ENCODE measurements at places on chromosomes 7 and 10. TPM values are rescaled to one million over a fixed set of nuclear protein-coding genes. Genes with fewer than 3 reads are reported as not detected.

The VSIR gene
- total RNA-seq = 4.0 TPM

- DNase-seq = peak; percentile 49
Measured at GRCh38 chr7:7944619-7945282, 23.8 kb upstream of the GLCCI1 start.

DNA sequence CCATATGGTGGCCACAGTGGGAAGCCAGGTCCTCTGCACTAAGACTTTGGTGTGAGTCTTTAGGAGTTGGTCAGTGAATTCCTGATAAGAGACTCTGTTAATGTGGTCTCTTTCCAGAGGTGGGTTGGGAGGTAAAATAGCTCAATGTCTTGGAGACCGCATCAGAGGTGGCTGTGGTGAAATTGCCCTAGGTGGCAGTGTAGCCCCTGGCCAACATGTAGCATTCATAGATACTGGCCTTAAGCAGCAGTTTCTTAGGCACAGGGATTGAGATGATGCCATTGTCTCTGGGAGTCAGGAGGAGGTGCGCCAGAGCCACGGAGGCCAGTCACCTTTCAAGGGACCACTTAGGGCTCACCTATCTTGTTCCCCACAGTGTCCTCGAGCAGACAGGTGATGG lies 202.8 kb downstream of the CREB5 start:
- DNase-seq = no peak

The WBP1L gene
- total RNA-seq = 25.8 TPM

GRCh38 chr7:129690701-129691100 lies 79.2 kb downstream of the NRF1 start:
- DNase-seq = peak; percentile 44

The MMRN2 gene
- 6.2 TPM for total RNA-seq

The NPTX2 gene
- not detected for total RNA-seq

DNA sequence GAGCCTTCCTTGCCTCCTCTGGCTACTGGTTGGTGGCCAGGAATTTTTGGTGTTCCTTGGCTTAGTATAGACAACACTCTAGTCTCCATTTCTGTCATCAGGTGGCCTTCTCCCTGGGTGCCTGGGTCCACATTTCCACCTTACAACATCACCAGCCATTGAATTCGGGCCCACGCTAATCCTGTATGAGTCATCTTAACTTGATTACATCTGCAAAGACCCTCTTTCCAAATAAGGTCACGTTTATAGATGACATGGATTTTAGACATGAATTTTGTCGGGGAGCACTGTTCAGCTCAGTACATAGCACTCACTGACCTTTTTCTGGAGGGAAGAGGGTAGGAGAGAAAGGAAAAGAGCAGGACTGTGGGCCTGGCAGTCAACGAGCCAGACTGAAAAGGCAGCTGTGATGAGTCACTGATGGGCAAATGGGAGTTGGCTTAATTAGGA lies 39.4 kb downstream of the MMRN2 start:
- peak; percentile 20 for DNase-seq

- DNase-seq = no peak
Measured at GRCh38 chr7:72411419-72411818, 719 bp downstream of the CALN1 start.

GRCh38 chr10:17510242-17510908 lies 56.0 kb upstream of the ST8SIA6 start:
- no peak for DNase-seq

- DNase-seq = no peak
Measured at GRCh38 chr7:7970237-7970530, 1.6 kb downstream of the GLCCI1 start.

The NEURL1 gene
- total RNA-seq = 0.24 TPM

DNA sequence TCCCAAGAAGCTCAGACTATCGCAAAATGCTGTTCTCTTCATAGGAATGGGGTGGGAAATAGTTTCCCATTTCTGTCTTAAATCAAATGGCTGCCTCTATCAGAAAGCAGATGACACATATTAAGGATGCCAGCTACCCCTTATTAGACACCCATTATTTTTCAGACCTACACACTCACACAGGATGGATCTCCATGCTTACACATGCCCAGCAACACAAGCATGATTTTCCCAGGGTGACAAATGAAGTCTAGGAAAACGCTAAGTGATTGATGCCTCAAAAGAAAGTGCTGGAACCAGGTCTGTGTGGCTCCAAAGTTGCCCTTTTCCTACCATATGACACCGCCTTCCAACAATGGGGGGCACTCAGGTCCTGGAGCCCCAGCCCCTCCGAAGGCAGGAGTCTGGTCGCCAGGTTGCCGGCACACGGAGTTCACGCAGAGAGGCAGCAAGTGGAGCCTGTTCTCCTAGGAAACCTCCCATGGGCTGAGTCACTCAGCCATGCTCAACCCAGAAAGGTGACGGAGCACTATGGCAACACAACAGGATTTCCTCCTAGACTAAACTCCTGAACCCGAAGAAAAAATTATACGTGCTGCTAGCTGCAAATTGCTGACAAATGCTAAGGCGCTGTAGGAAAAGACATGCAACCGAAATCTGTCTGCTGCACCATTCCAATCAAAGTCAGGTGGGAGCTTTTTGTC lies 19.8 kb downstream of the VOPP1 start:
- DNase-seq = peak; percentile 66

- no peak for DNase-seq
Measured at GRCh38 chr10:4303045-4303444, 518.0 kb upstream of the KLF6 start.

The MRLN gene
- total RNA-seq = not detected

DNA sequence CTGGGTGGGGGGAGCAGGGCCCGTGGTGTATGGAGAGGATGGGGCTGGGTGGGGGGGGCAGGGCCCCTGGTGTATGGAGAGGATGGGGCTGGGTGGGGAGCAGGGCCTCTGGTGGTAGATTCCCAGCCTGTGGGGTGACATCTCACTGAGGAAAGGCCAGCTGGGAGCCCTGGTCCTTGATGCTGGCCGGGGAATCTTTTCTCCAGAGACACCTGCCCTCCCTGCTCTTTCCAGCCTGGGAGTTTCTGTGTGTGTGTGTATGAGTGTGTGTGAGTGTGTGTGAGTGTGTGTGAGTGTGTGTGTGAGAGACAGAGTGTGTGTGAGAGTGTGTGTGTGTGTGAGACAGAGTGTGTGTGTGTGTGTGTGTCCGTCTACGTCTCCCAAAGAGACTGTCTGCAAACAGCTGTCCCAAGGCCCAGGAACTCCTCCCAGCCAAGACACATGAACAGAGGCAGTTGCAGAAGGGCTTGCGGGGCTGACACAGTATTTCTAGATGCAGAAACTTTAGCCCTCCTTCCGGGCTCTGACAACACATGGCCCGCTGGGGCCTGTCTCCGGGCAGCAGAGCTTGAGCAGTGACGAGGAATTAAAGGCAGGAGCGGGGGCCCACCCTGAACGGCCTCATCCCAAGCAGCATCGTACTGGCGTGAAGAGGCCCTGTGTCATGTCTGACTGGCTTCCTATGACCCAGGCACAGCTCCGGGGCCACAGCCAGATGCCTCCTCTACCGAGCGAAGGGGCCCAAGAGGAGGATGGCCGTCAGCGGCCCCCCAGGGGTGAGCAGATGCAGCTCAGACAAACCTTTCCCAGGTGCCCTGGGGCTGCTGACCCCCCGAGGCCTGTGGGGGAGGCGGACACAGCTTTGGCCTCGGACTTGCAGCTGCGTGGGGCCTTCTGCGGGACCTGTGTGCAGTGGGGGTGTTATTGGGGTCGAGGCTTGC lies 24.3 kb downstream of the FAM20C start:
- DNase-seq = no peak

GRCh38 chr7:71363223-71363622 lies 231.3 kb downstream of the GALNT17 start:
- no peak for DNase-seq

The AGBL3 gene
- total RNA-seq = 1.3 TPM

GRCh38 chr10:22321156-22321923 lies 441 bp downstream of the BMI1 start:
- peak; percentile 41 for DNase-seq

- no peak for DNase-seq
Measured at GRCh38 chr10:70448236-70448635, 6.8 kb upstream of the NODAL start.

GRCh38 chr10:28837613-28838390 lies 160.5 kb downstream of the BAMBI start:
- DNase-seq = no peak

DNA sequence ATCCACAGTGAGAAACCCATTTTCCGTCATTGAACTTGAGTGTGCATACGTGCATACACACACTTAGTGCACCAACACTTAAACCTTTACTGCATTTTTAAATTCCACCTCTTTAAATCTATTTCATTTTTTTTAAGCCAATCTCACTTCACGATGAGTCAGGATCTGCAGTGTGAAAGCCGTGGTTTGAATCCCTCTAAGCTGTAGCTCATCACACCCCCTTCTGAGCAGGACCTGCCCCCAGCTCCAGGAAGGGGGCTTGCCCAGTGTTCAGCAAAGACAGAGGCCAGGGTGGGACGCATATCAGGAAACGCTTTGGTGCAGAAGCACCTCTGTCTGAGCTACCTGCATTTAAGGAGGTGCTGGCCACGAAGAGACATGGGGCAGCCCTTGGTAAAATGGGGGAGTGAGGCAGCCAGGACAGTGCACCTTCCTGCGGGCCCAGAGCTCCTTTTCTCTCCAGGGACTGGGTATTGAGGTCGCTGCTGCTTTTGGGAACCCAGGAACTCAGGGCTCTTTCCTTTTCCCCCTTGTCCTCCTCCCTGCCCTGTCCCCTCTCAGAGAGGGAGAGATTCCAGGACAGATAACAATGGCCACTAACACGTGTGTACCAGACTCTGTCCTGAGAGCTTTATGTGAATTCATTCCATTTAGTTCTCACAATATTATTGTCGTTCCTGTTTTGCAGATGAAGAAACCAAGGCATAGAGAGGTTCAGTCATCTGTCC lies 21.7 kb downstream of the ZNF316 start:
- DNase-seq = no peak

The MTG1 gene
- 32.5 TPM for total RNA-seq

GRCh38 chr7:108054537-108054936 lies 51.6 kb upstream of the LAMB1 start:
- no peak for DNase-seq

DNA sequence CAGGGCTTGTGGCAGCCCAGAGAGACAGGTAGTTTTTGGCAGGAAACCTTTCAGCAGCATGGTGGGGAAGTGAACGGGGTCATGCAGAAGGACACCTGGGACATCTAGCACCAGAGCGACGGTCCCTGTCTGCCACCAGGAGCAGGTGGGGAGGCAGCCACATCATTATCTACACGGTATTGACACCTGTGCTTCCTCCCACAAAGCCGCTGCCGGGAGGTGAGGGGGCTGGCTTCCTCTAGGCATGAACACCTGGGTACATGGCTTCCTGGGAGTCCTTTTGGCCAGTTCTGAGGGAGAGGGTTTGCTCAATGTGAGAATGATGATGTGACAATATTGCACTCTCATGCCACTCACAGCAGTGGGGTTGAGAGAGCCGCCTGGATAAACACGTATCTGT lies 275.2 kb downstream of the ACTR3B start:
- DNase-seq = no peak

The GIMAP1 gene
- not detected for total RNA-seq

The RPEL1 gene
- total RNA-seq = not detected

The DENND2A gene
- total RNA-seq = 3.0 TPM

DNA sequence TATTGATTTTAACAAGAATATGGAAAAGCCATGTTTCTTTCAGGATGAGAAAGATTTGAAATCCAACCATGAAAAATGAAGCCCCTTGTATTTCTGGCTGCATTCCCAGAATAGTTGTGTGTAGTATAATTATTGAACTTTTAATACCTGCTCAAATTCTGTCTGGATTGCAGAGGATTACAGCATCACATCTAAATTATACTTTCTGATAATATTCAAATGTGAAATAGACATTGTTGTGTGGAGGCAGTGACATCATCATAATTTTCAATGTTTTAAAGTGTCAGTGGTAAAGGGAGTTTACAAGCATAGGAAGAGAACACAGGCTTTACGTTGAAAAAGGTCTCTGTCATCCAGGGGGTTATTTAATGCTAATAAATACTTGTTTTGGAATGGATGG lies 93.4 kb downstream of the POLL start:
- DNase-seq = no peak

DNA sequence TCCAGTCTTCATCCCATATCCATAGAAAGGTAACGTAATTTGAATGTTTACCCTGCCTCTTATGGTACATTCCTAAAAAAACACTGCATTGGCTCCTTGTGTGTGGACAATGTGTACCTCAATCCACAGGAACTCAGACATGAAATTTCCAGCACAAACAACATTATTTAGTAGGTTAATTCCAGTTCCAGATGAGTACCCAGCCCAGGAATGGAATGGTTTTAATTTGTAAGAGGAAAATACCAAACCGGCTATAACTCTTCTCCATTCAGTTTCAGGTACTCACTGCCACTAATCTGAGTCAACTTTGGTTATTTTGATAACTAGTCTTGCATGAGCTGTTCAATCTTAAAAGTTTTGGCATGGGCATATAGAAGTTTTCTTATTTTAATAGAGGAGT lies 39.0 kb downstream of the TFPI2 start:
- peak; percentile 89 for DNase-seq

The GATA3 gene
- total RNA-seq = 8.3 TPM

GRCh38 chr10:112958275-112958995 lies 8.4 kb downstream of the TCF7L2 start:
- peak; percentile 75 for DNase-seq

The KLHL7 gene
- total RNA-seq = 37.6 TPM

DNA sequence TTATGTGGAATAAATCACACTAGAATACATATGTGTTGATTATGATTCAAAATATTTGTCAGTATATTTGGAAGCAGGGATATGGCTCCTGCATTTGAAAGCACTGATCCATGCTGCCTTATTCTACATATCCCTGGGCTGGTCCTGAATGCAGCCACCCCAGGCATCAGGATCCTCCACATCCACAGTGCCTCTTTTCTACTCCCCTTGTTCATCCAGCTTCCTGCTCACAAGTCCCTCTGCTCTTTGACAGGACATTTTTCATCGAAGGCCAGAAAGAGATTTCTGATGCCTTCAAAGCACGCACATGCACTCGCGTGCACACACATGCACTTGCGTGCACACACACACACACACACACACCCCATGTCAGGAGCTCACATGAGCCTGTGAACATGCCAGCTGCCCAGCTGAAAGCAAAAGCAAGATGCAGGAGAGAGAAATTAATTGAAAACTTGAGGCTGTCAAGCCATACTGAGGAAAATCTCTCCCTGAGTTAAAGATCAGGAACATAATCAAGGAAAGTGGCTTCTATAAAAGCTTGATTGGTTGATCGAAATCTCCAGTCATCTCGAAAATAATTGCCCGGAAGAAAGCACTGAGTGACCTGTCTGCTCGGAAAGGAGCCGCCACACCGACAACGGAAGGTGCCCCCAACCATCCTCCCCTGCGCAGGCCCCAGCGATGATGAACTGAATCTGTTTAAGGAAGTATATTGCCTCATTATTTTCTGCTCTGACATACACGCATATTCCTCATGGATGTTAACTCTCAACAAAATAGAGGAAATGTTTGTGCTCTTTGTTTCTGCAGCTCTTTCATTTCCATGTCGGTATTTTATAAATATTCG lies 104.0 kb upstream of the ARID5B start:
- no peak for DNase-seq

GRCh38 chr7:115775981-115776380 lies 254.6 kb downstream of the TFEC start:
- DNase-seq = peak; percentile 10
